SW480 (cell line): ENCODE measurements at places on chromosomes 7 and 10.

DNA sequence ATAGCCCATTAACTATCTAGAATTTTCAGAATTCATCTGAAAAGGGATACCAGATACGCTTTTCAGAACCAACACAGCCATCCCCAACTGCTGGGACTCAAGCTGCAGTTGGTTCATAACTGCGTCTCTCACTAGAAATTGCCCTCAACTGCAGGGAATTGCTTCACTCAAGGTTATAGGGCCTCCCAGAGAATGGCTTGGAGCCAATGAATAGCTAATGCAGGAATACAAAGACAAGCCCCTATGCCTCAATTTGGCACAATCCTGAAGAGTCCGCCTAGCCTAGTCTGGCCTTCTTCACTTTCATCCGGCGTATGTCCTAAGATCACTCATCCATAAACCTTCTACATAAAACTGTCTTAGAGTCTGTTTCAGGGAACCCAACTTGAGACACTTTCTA, 164.0 kb downstream of the SKAP2 start:
- no peak for DNase-seq

DNA sequence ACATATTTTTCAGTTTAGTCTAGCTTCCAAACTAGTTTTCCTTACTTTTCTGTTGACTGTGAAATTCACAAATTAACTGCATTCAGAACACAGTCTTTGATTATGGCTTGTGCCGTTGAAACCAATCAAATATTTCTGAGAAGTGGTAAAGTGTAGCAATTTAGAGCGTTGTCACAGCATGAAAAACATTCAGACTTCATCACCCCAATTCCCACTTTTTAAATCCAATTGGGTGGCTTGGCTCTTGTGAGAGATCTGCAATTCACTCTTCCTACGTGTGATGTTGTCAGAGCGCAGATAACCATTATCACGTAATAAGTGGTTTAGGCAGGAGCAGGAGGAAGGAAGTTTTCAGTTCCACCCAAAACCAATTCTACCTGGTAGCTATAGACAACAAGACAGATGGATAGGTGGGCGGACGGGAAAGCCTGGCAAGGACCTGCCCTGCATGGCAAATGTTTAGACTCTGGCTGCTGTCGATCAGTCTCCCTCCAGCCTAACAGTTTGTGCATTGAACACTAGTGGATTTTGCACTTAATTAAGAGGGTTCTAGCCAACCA, 8.9 kb downstream of the COBL start:
- no peak for DNase-seq

DNA sequence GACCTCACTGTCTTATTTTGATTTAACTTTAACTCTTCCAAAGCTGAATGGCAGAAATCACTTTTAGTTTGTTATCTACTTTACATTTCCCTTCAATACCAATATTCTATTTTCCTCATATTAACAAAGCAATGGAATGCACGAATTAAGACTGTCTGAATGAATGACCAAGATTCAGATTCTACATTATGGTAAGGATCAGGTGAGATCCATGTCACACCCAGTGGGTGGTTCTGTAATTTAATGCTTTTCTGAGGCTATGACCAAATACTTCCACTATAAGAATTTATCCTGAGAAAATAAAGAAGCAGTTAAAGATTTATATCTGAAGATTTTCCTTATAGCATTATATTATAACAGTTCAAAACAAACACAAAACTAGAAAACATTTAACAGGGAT, 90.2 kb upstream of the NUPR2 start:
- no peak for DNase-seq

- DNase-seq: no peak
Observed at GRCh38 chr7:152872061-152872744, 112.7 kb downstream of the ACTR3B start.

- no peak for DNase-seq
Observed at GRCh38 chr7:11297764-11298163, 324.1 kb downstream of the PHF14 start.

DNA sequence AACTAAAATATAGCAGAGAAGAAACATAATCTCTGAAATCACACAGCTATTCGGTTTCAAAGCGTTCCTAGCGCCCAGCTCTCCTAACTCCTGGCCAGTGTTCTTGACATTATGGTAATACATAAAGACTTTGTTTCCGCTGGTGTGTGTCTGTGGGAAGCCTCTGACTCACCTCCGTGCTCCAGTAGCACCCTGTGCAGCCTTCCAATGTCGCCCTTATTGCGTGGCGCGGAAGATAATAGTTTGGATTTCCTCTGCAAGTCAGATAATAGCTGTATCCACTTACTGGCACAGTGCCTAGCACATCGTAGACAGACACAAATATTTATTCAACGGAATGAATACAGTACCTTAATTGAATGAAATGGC, 570 bp downstream of the BMS1 start:
- peak; percentile 63 for DNase-seq

GRCh38 chr10:46014683-46015405, 15.6 kb downstream of the NCOA4 start:
- DNase-seq: no peak

GRCh38 chr7:69820479-69821192, 222.4 kb downstream of the AUTS2 start:
- no peak for DNase-seq

GRCh38 chr10:101266381-101267289, 37.4 kb upstream of the LBX1 start:
- no peak for DNase-seq

- DNase-seq: no peak
Observed at GRCh38 chr7:10128748-10129147, 844.9 kb upstream of the PHF14 start.

- DNase-seq: no peak
Observed at GRCh38 chr10:27625452-27626211, 120.0 kb downstream of the MKX start.

DNA sequence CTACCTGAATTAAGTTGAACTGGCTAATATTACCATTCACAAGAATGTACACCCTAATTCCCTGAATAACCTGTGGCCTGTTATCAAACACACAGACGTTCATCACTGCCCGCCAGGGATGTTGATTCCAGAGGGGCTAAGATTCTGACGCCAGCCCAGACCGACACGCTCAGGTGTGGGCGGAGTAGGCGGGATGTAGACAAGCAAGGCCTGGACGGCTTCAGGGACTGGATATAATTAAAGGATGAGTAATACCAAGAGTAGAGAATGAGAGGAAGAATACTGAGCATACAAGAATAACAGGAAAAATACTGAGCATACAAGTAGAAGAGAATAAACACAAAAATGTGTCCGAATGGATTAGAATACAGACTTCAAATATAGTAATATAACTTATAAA, 29.0 kb downstream of the CUBN start:
- DNase-seq: peak; percentile 72

GRCh38 chr7:106015381-106016218, 52.5 kb downstream of the CDHR3 start:
- DNase-seq: no peak

GRCh38 chr10:125217990-125218675, 57.8 kb upstream of the CTBP2 start:
- peak; percentile 15 for DNase-seq

GRCh38 chr10:126536656-126537055, 133.8 kb downstream of the C10orf90 start:
- DNase-seq: no peak

GRCh38 chr7:132298790-132299189, 277.5 kb downstream of the PLXNA4 start:
- DNase-seq: no peak

DNA sequence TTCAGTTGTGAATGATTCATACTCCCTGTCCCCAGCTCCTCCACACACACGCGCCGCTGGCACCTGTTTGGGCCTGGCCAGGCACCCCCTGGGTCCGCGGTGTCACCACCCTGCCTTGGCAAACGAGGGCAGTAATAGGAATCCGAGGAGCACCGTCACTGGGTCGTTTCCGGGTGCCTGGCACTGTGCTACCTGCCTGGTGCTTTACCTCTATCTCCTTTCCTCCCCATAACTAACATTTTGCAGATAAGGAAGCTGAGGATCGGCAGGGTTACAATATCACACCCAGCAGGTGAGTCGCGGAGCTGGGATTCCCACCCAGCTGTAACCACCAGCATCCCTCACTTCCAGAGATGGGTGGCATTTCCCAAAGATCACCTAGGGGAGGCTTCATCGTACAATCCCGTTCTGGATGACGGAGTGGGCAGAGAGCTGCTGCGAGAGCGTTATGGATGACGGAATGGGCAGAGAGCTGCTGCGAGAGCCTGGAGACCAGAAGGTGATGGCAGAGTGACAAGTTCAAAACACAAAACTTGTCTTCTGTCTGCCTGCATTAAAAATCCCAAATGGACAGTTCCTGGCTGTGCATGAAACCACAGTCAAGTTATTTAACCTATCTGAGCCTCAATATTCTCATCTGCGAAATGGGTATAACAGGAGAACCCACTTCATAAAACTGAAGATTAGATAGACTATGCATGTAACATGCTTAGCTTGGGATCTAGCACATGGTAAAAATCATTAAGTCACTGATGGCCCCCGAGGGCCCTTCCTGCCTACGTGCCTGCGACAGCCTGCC, 1.1 kb upstream of the HSPA12A start:
- no peak for DNase-seq

DNA sequence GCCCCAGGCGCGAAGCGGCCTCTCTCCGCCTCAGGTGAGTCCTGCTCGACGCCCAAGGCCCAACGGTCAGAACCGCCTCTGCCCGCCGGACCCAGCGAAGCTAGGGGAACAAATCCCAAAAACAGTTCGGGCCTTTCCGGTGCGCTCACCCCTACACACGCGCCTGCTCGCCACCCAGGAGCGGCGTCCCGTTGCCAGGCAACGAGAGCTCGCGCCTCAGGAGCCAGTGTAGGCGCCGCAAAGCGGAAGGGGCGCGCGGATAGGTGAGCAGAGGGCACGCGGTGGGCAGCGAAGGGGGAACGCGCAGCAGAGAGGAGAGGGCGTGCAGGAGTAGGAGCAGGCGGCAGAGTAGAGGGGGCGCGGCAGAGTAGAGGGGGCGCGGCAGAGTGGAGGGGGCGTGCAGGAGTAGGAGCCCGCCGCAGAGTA, at the start of the genes DYDC1 and DYDC2:
DYDC1 (minus strand) TSS at position 193 of the 426 bp plus-strand sequence. CDS start 4,154 bp downstream, outside the sequence.
DYDC2 (plus strand) TSS at position 219 of the 426 bp plus-strand sequence. CDS start 5,663 bp downstream, outside the sequence.
- DNase-seq: no peak

DNA sequence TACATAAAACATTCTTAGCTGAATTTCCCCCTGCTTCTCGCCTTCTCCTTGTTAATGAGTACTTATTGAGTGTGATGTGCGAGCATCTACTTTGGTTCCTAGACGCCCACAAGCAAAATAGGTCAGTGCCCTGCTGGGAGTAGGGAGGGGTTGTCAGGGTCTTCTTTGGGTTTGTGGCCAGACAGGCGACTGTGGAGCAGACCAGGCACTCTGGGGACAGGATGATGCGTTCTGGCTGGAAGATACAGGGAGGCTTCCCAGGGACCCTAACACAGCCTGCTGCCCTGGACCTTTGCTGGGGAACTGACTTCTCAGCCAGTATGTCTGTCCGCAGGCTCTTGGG, 227.2 kb downstream of the CUX1 start:
- no peak for DNase-seq

DNA sequence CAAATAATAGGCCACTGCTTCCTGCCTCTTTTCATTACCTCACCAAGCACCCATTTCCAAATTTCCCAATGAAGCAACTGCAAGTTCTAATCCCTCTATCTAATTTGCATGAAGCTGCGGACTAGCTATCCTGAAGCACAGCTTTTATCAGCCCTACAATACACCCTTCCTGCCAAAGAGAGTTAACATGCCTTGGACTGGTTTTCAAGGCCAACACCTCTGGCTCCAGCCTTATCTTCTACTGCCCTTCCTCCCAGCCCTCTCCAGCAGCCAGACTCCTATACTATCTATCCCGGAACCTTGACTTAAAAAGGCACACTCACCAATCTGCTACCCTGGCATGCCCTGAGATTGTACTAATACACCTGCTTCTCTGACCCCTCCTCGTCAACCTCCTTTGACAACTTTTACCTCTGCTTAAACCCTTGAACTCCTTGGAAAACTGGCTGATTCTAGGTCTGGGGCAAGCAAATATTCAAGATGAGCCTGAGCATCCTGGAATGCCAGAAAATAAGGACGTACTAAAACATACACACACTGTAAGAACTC, 73.4 kb downstream of the SGMS1 start:
- no peak for DNase-seq

GRCh38 chr10:131663351-131663750, 237.5 kb upstream of the PPP2R2D start:
- DNase-seq: no peak

DNA sequence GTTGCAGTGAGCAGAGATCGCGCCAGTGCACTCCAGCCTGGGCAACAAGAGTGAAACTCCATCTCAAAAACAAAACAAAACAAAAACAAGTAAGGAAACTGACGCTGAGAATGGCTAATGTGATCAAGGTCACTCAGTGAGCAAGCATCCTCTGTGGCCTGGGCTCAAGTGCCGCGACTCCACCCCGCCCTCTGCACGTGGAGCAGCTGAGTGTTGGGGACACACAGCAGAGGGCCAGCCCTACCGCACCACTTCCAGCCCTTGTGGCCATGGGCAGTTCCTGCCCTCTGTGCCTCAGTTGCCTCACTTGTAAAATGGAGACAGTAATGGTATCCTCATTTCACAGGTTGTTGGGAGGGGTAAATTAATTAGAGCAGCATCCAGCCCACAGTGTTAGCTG, 21.0 kb upstream of the OPALIN start:
- no peak for DNase-seq

DNA sequence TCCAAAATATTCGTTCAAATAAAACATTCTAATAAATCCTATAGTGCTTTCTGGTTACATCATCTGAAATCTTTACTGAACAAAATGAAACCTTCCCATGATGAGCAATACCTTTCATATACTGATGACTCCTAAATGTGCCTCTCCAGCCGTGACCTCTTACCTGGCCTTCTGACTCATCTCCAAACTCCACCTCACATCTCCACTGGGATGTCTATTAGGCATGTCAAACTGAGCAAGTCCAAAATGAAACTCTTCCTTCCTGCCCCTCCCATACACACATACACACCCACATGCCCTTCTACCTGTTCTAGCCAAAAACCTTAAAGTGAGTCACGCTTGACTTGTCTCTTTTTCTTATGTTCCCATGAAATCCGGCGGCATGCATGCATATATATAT, 22.9 kb downstream of the GSAP start:
- peak; percentile 100 for DNase-seq
